ENCODE measurements at places on chromosomes 1 and 21.

GRCh38 chr1:94422115-94422820, 4.1 kb downstream of the ABCD3 start:
- no peak for DNase-seq

DNA sequence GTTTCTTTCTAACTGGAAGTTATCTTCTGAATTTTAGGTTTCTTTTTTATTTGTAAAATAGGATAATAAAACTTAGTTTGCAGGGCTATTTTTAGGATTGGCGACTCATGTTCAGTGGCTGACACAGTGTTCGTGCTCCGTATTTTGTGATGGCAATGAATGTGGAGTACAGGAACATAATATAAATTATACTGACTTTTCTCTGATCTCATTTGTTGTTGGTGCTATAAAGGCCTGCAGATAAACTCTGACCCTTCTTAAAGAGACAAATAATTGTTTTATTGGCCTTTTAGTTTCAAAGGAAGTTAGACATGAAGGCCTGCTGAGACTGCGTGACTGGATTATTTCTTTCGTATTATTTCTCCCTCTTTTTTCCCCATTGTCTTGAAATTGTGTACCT, 339.6 kb downstream of the PDE4B start:
- no peak for DNase-seq

- DNase-seq: no peak
These were observed 22.3 kb downstream of the C1orf146 start for GRCh38 chr1:92240034-92240433.

DNA sequence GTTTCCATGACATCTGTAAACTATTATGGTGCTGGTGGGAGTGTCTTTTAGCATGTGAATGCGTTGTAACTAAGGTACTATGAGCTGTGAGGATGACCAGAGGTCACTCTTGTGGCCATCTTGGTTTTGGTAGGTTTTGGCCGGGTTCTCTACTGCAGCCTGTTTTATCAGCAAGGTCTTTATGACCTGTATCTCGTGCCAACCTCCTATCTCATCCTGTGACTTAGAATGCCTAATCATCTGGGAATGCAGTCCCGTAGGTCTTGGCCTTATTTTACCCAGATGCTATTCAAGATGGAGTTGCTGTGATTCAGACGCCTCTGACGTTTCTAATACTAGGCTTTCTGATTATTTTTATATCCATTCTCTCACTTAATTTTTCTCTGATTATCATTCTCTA, 9.4 kb downstream of the NCAM2 start:
- no peak for DNase-seq

- DNase-seq: no peak
These were observed 26.0 kb downstream of the ARID1A start for GRCh38 chr1:26721669-26722355.

GRCh38 chr1:15152318-15153183, 996 bp upstream of the TMEM51 start:
- no peak for DNase-seq

DNA sequence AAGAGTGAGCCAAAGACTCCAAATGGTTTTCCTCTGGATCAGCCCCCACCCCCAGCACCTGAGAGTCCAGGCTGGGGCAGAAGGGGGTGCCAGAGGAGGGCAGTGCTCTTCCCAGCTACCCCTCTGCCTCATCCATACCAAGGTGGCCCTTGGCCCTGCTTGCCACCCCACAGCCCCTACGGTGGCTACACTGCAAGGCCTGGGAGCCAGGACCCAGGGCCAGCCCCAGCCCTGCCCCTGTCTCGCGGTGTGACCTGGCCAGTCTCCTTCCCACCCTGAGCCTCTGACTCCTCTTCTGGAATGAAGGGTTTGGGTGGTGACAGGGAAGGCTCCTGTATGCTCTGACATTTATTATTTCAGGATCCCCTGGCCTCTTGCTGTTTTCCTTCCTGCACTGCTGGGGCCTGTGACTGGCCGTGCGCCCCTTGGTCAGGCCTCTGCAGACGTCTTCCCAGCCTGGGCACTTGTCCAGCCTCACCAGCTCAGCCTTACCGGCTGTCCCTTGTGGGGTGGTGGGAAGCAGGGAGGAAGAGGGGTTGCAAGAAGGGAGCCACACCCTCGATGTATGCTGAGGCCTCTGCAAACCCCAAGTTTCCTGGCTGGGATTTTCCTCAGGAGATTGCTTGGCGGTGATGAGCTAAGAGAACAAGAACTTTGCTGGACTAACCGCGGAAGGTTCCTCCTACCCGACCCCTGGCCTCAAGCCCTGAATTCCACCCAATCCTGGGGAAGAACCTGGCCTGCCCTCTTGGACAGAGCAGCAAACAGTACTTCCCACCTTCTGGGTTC, 13.5 kb downstream of the ASAP3 start:
- no peak for DNase-seq

GRCh38 chr1:223363856-223364684, at the start of gene SUSD4:
TSS of gene SUSD4 (minus strand) at chr1:223364176. CDS start at chr1:223363425, 751 bp downstream.
- peak; percentile 63 for DNase-seq

DNA sequence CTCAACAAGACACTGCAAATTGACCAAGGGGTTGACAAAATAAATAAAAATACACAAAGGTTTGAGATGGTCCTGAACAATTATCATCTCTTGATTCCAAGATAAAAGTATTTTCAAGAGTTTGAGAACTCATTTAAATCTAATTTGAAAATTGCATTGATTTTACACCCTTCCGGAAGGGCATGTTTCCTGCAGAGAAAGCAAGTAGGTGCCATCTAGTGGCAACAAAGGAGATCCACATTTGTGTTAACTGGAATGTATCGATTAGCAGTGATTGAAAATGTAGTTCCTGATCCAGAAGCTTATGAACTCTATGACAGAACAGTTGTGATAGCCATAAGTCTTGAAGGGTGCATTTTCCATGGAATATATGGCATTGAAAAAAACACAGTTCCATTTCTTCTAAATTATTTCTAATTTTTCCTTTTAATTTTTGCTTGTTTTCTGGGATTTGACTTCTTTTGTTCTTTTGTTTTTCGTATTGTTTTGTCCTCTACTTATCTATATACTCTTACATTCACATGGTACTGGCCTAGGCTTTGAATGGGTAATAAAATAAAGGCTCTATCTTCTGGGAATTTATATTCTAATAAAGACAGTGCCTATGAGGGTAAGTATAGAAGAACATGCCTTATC, 143.7 kb downstream of the DNM3 start:
- DNase-seq: no peak

DNA sequence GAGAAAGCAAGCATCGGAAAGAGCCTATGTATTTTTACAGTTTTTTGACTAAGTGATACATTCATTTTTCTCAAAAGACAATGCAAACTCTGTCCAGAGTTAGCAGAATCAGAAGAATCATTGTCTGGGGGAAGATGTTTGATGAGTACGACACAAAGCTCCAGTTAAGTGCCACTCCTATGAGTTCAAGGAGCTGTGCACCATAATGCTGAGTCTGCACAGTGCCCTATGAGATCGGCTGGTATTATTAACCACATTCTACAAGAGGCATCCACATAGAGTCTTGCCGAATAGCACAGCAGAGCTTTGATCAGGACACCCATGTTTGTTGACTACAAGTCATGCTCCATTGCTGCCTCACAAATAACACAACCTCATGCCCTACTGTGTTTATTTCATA, 54.9 kb upstream of the RAP1GAP start:
- DNase-seq: no peak

- DNase-seq: no peak
These were observed 120.8 kb downstream of the DMRTB1 start for GRCh38 chr1:53580009-53580400.

DNA sequence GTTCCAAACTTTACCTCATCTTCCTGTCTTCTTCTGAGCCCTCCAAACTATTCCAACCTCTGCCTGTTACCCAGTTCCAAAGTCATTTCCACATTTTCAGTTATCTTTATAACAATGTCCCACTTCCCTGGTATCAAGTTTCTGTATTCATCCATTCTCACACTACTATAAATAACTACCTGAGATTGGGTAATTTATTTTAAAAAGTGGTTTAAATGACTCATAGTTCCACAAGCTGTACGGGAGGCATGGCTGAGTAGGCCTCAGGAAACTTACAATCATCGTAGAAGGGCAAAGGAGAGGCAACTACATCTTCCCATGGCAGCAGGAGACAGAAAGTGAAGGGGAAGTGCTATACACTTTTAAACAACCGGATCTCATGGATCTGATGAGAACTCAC, 428.5 kb upstream of the RGS18 start:
- no peak for DNase-seq

- DNase-seq: no peak
These were observed 162.3 kb downstream of the TGFB2 start for GRCh38 chr1:218507355-218508002.

DNA sequence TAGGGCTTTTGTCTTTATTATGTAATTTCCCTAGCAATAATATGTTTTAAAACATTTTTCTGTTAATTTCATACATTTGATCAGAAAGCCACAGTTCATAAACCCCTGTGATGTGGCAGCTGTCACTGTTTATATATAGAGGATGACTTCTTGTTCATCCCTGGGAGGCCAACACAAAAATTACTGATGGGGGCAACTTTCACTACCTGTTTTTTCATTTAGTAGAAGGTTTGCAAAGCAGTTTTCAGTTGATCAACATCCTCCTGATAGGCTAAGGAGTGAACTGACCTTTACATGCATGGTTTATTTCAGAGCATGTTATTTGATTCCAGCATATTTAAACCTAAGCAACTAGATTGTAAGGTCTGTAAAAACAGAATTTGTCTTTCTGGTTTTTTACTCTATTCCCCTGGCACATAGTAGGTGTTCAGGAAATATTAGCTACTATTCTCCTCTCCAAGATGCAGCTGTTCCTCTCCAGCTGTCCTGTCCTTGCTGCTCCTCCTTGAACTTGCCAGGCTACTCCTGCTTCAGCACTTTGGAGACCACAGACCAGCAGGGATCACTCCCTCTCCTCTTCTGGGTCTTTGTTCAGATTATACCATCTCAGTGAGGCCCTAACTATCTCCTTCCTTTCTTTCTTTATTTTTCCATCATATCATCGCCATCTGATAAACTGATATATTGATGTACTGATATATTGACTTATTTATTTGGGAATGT, 54.7 kb downstream of the ROR1 start:
- no peak for DNase-seq

DNA sequence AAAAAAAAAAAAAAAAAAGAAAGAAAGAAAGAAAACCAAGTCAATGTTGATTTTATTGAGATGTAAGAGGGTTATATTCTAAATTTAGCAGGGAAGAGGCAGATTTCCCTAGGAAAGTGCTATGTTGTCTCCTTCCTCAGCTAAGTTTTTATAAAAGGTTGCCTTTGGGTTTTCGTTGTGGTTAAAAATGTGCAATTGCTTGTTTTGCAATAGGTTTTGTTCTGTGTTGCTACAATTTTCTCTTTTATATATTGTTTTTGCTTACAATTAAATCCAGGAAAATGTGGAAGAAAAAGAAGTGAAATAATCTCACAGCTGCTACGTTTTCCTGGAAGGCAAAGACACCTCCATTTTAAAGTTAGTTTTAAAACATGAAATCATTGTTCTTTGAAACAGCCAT, 136.7 kb upstream of the C1orf105 start:
- DNase-seq: no peak

DNA sequence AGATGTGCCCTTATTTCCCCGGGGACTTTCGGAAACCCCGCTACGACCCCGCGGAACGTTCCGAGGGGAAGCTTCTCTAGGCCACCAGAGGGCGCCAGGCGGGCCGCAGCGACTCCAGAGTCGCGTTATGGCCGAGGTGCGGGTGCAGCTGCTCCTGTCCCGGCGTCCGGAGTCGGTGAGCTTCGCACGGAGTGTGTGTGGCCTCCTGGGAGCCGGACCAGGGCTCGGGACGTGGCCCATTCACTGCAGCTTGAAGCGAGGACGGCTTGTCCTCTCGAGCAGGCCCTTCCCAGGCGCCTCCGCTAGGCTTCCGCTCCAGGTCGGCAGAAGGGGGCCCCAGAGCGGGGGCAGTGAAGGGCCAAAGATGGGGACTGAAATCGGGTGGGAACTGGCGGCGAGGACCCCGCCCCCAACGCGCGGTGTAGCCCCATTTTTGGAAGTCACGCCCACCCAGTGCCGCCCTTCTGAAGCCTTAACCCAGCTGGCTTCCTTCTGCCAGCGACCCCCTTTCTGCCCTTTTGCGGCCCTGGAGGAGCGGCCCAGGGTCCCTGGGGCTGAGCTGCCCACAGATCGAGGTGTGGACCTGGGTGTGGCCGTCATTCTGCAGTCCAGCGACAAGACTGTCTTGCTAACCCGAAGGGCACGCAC, at the start of gene NUDT17:
Gene NUDT17 (plus strand): TSS at position 117 of the 648 bp plus-strand sequence. CDS start 11 bp downstream, at position 128.
- DNase-seq: peak; percentile 75

DNA sequence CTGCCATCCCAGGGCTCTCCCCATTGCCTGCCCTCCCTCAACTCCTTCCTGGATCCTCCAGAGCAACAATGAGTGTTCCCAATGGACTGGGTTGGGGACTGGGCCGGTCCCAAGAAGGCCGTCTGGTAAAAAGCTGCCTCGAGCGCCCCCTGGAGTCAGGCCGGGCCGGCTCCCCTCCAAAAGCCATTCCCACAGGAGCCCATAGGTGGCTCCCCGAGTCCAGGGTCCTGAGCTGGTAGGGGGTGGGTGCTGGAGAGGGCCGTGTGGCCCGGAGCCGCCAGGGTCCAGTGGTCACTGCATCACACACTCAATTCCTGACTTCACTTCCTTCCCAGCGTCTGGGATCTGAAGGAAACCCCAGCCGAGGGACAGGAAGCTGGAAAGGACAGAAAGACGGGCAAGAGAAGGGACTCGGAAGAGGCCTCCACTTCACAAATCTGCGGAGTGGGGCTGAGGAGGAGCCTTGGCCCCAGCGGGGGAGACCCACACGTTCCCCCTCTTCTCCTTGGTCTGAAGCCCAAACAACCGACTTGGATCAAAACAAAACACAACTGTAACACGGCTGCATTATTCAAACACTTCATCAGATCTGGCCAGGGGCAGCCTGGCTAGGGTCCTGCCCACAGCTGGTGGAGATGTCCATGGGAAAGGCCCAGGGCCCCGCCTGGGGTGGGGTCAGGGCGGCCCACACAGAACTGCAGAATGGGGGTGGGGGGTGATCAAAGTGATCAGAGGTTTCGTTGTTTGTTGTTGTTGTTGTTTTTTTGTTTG, 10.9 kb upstream of the ALDH4A1 start:
- DNase-seq: peak; percentile 81

DNA sequence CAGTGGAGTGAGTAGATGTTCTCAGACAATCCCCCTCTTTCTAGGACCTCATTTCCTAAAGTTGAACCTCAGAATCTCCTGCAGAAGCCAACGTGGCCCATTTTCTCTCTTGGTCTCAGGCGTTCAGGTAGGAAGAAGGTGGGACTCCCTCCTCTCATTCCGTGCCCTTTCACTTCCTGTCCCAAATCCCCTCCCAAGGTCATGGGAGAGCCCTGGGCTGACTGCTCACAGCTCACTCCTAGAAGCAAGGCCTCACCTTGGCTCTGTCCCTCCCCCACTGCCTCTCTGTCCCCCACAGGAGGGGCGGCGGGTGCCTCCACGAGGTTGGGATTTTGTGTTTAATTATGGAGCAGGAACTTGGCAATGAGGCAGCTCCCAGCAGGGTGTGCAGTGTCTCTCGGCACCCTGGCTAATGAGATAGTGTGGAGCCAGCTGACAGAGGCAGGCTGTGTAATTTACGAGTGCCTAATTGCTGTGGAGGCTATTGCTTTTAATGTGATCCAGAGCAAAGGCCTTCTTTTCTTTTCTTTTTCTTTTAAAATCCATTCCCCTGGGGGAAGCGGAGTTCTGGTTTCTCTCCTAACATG, 9.1 kb upstream of the CDK18 start:
- DNase-seq: no peak
